Thoracic aorta (tissue), 2 donors: ENCODE measurements at places on chromosomes 11 and 22.

GRCh38 chr11:83116015-83116641 lies 40.8 kb upstream of the PCF11 start:
- DNase-seq: no peak
- no peaks in the 10 kb centered on the region for H3K27me3 ChIP-seq
- no peak overlapping the region for H3K27ac ChIP-seq
- H3K36me3 ChIP-seq: no peaks in the 10 kb centered on the region
- H3K4me3 ChIP-seq: peak overlapping the region; percentile 76
- peaks cover 3% of the 10 kb centered on the region for H3K4me1 ChIP-seq

- H3K36me3 ChIP-seq: no peaks in the 10 kb centered on the region
- H3K4me3 ChIP-seq: no peak overlapping the region
- DNase-seq: no peak
- H3K27me3 ChIP-seq: no peaks in the 10 kb centered on the region
- H3K27ac ChIP-seq: no peak overlapping the region
- no peaks in the 10 kb centered on the region for H3K4me1 ChIP-seq
Observed at GRCh38 chr11:108965306-108966001, 300.6 kb downstream of the DDX10 start.

DNA sequence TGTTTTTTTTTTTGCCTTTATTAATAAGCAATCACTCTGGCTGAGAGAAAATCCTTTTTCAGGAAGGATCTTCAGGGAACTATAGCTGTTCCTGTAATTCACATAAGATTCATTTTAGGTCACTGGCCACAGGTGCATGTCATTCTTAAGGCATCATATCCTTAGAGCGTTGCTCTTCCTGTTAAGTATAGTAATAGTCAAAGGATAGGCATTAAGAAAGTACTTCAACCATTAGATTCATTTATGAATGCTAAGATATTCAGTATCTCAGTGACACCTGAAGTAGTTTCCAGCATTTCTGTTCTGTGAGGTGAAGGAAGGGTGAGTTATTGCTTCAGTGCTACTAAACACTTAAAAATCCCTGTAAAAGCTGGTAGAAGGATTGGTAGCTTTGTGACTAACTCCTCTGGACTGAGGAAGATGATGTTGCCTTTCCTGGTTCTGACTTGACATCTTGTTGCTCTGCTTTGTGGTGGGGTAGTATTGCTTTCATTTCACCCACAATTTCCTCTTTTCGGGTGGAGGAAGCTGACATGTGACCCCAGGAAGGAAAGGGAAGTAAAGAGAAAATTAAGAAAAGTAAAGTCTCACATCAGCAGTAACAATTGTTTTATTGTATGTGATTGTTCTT lies 34.7 kb downstream of the RNF169 start:
- peaks cover 28% of the 10 kb centered on the region for H3K4me1 ChIP-seq
- no peak overlapping the region for H3K27ac ChIP-seq
- H3K36me3 ChIP-seq: no peaks in the 10 kb centered on the region
- H3K27me3 ChIP-seq: no peaks in the 10 kb centered on the region

- DNase-seq: no peak
- H3K27ac ChIP-seq: no peak overlapping the region
- no peaks in the 10 kb centered on the region for H3K27me3 ChIP-seq
Observed at GRCh38 chr22:19497245-19497644, 17.5 kb downstream of the CDC45 start.

DNA sequence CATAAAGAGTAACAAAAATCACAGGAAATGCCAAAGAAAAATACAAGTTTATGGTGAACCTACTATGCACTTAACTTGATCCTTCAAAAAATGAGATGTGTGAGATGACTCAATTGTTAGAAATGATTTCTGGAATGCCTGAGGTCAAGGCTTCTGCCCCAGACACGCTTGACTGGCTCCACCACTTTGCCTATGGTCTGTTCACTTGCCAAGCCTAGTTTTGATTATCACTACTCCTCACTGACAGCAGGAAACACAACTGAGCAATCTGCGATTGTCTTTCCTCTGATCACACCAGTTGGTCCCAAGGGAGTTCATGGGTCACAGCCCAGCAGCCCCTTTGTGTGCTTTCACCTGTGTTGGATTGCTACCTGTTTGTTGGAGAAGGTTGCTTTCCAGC lies 20.6 kb upstream of the PRDM10 start:
- no peaks in the 10 kb centered on the region for H3K36me3 ChIP-seq
- H3K27ac ChIP-seq: no peak overlapping the region
- H3K4me1 ChIP-seq: no peaks in the 10 kb centered on the region
- no peak overlapping the region for H3K4me3 ChIP-seq
- no peaks in the 10 kb centered on the region for H3K27me3 ChIP-seq

GRCh38 chr22:22786301-22787115 lies 101.1 kb upstream of the IGLL5 start:
- H3K27me3 ChIP-seq: no peaks in the 10 kb centered on the region
- H3K27ac ChIP-seq: no peak overlapping the region
- DNase-seq: no peak

DNA sequence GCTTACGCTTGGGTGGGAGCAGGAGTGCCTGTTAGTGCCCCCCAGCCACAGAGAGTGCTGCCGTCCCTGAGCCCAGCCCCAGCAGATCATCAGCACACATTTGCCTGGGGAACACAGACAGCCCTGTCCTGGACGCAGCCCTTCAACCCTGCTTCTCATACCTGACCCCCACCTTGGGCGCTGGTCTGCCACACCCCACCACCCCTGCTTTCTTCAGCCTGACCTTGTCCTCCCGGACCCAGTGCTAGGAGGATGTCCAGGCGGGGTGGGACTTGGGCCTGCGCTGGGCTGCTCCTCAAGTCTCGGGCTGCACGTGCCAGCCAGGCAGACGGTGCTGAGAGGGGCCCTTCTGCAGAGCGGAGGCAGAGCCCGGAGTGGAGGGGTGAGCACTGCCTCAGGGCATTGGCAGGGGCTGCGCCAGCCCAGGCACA lies 119.2 kb downstream of the KCNQ1OT1 start:
- H3K4me1 ChIP-seq: no peaks in the 10 kb centered on the region
- no peak overlapping the region for H3K4me3 ChIP-seq
- no peak overlapping the region for H3K27ac ChIP-seq
- no peaks in the 10 kb centered on the region for H3K27me3 ChIP-seq
- DNase-seq: no peak
- no peaks in the 10 kb centered on the region for H3K36me3 ChIP-seq

DNA sequence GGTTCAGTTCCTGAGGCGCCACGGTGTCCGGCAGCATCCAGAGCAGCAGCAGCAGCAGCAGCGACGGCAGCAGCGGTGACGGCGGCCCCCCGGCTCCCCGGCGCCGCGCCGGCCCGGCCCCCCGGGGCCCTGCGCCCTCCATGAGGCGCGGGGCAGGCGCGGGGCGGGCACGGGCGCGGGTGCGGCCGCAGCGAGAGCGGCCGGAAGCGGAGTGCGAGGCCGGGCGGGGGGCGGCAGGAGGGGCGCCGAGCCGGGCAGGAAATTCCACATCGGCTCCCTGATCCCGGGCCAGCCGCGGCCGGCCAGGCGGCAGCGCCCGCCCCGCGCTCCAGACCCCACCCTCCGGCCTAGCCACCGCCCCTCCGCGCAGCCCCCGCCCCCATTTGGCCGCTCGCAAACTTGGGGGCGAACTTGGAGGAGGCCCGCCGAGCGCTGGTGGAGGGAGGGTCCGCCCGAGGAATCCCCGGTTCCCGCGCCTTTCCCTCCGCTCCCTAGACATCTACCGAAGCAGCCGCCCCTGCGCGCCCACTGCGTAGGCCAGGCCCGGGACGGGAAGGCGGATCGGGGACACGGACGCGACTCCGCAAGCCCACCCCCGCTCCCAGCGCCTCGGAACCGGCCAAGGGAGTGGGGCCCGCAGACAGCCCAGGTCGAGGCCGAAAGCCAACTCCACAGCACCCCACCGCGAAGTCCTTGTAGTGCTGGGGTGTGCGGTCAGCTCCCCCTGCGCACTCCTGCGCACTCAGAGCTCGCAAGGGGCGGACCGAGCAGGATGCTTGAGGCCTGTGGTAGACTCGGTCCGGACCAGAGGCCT lies at the start of gene SCARF2:
Gene SCARF2 (minus strand): TSS at position 213 of the 814 bp plus-strand sequence. CDS start 71 bp downstream, at position 142.
- peak within 1 kb of the TSS; percentile 74 for H3K4me3 ChIP-seq
- DNase-seq: no peak
- H3K27ac ChIP-seq: peak within 1 kb of the TSS; percentile 91
- H3K4me1 ChIP-seq: peaks cover 28% of the 10 kb centered on the region
- H3K36me3 ChIP-seq: no peaks in the 10 kb centered on the region
- H3K27me3 ChIP-seq: no peaks in the 10 kb centered on the region

DNA sequence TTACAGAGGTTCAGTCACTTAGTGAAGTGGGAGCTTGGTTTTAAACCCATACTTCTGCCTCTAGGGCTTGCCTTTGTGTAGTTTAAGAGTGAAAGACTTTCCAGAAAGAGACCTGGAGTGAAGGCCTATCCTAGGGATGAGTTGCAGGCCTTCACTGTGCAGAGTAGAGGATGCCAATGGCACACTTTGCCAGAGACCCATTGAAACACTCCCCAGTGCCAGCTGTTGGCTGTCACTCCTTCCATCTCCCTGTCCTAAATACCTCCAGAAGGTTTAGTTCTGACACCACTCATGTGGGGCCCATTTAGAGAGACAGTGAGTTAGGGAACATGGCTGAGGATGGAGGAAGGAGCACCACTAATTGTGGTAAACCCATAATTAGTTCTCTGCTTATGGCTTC lies 31.5 kb downstream of the NAV2 start:
- peaks cover 59% of the 10 kb centered on the region for H3K4me1 ChIP-seq
- no peak for DNase-seq
- H3K36me3 ChIP-seq: peaks cover 28% of the 10 kb centered on the region
- H3K27me3 ChIP-seq: no peaks in the 10 kb centered on the region
- no peak overlapping the region for H3K27ac ChIP-seq

DNA sequence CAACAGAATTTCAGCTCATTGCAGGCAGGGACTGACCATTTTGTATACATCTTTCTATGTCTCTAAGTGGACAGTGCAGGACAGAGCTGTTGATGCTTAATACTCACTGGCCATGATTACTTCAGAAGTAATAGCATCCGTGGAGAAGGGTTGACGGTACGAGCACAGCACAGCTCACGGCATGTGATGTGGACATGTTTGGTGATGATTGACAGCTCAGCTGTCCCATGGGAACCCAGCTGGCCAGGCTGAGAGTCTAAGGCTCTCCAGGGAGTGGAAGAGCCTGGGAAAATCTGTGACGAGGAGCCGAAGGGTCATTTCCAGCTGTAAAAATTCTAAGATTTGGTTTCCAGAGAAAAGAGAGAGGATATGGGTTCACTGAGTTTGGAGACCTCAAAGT lies 198.2 kb downstream of the SNX19 start:
- no peaks in the 10 kb centered on the region for H3K27me3 ChIP-seq
- H3K36me3 ChIP-seq: no peaks in the 10 kb centered on the region
- H3K27ac ChIP-seq: no peak overlapping the region

- H3K4me1 ChIP-seq: peaks cover 9% of the 10 kb centered on the region
- no peak for DNase-seq
- peak overlapping the region; percentile 55 for H3K27ac ChIP-seq
- H3K4me3 ChIP-seq: peak overlapping the region; percentile 98
- no peaks in the 10 kb centered on the region for H3K36me3 ChIP-seq
Observed at GRCh38 chr11:130315354-130315970, 745 bp upstream of the ZBTB44 start.

GRCh38 chr11:6737872-6738466 lies 33.8 kb downstream of the OR2AG2 start:
- no peak overlapping the region for H3K4me3 ChIP-seq
- H3K27me3 ChIP-seq: no peaks in the 10 kb centered on the region
- no peaks in the 10 kb centered on the region for H3K4me1 ChIP-seq

GRCh38 chr11:125728969-125729368 lies 17.1 kb upstream of the PATE1 start:
- H3K36me3 ChIP-seq: no peaks in the 10 kb centered on the region
- H3K4me3 ChIP-seq: no peak overlapping the region
- no peaks in the 10 kb centered on the region for H3K4me1 ChIP-seq
- H3K27ac ChIP-seq: no peak overlapping the region
- H3K27me3 ChIP-seq: no peaks in the 10 kb centered on the region

DNA sequence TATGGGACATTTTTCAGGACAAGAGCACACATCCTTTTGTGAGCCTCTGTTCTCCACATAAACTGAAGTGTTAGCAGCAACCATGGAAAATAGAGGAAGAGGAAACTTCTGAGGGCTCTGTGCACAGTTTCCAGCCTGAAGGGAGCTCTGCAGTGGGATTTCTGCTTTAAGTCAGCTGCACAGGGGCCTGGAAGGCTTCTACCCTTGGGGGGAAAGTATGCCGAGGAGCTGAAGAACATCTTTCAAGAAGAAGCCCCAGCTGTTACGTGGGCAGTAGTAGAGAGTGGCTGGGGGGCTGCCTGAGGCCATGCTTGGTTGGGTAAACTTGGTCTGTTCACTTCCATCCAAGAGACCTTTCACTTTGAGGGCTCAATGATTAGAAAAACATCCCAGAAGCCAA lies 82.7 kb upstream of the EED start:
- H3K27me3 ChIP-seq: no peaks in the 10 kb centered on the region
- H3K4me1 ChIP-seq: peaks cover 8% of the 10 kb centered on the region
- no peak for DNase-seq
- no peak overlapping the region for H3K4me3 ChIP-seq

DNA sequence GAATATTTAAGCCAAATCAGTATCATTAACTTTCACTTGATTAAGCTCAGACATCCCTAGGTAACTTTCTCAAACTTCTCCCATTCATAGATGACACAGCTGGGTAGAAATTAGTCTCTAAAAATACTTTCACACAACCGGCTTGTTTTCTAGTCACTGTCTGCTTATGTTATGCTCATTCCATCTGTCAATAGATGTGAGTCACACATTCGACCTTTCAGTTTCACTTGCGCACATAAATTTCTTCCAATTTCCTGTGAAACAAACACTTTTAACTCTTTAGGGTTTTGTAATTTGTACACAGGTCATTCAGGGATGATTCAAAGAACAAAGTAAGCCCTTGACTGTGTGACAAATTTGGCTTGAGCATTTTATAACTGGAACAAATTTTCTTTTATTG lies 723.0 kb downstream of the KCNA4 start:
- no peak overlapping the region for H3K27ac ChIP-seq
- H3K36me3 ChIP-seq: no peaks in the 10 kb centered on the region
- H3K4me1 ChIP-seq: no peaks in the 10 kb centered on the region
- H3K4me3 ChIP-seq: no peak overlapping the region

DNA sequence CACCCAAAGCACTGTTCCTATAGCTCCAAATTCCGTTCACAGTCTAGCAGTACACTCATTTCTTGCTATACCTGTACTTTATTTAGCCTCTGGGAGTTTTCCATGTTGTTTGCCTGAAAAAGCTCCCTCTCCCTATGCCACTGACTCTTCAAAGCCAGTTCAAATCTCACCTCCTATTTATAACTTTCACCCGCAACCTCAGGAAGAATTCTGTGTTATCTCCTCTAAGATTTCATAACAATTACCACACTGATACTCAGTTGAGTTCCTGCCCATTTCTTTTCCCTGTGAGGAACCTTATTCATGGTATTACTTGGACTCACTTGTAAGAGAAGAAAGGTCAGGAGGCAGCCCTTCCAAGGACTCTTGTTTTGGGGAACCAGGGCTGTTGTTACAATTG lies 25.2 kb downstream of the GDPD4 start:
- no peak for DNase-seq
- H3K4me3 ChIP-seq: no peak overlapping the region
- no peaks in the 10 kb centered on the region for H3K4me1 ChIP-seq
- H3K36me3 ChIP-seq: no peaks in the 10 kb centered on the region
